GM10248 (cell line): ENCODE measurements at places on chromosomes 16 and 17.

DNA sequence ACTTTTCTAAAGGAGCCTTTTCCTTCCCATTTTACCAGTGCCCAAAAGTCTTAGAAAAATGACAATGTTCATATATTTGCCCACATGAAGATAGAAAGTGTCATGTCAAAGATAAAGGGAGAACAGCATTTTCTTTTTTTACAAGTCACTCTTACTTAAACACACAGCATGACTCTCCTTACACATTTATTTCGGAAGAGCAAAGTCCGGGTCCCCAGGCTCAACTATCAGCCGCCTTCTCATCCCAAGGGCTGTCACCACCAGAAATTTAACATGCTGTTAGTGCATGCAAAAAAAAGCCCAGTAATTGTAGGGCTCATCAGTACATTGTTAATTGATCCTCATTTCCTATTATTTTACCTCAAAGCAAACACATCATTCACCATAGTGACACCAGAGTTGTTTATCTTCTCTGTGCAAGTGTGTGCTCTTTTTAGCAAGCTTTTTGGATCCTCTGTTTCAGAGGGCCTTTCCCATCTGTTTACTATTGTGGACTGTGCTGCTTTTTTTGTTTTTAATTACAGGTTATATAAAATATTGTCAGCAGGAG lies 560.3 kb downstream of the WWOX start:
- DNase-seq: no peak

DNA sequence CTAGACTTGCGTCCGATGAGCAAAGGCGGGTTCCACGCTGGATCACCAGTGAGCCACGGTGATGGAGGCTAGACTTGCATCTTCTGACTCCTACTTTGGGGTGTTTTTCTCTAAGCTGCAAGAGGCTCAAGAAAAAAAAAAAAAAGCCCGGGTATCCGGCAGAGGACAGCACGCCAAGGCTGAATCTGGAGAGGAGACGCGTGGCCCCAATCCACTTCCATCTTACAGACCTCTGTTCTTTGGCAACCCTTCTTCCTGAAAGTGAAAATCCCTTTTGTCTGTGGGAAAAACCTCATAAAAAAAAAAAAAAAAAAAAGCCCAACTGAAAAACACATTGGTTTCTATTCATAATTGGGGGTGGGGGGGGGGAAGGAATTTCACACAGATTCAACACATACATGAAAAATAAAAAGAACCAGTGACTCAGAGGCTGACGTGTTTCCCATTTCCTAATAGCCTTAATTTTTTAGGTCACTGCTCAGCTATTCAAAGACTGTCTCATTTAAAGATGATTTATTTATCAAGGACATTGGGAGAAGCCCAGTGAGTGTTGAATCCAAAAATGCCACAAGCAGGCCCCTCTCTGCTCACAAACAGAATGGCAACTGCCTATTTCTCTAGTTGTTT lies 258.3 kb downstream of the FOXL1 start:
- DNase-seq: no peak

- no peak for DNase-seq
Observed at GRCh38 chr17:48489781-48490180, 41.0 kb downstream of the HOXB1 start.

- no peak for DNase-seq
Observed at GRCh38 chr17:4600563-4600962, 16.2 kb downstream of the SMTNL2 start.

- no peak for DNase-seq
Observed at GRCh38 chr17:41433586-41433985, 7.2 kb downstream of the KRT38 start.

- peak; percentile 69 for DNase-seq
Observed at GRCh38 chr16:20385844-20386832, 18.4 kb downstream of the PDILT start.

DNA sequence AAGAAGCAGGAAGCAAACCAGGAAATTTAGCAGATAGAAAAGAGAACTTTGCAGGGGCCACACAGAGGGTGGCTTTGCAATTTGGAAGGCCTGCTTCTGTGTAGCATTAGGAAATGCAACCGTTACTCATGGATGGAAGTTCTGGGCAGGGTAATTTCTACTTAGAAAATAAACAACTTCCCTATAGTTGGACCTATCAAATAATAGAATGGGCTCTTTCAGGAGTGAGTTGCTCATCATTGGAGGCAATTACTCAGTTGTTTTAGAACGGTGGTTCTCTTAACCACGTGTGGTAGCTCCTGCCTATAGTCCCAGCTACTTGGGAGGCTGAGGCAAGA lies 25.8 kb upstream of the HS3ST2 start:
- DNase-seq: no peak

DNA sequence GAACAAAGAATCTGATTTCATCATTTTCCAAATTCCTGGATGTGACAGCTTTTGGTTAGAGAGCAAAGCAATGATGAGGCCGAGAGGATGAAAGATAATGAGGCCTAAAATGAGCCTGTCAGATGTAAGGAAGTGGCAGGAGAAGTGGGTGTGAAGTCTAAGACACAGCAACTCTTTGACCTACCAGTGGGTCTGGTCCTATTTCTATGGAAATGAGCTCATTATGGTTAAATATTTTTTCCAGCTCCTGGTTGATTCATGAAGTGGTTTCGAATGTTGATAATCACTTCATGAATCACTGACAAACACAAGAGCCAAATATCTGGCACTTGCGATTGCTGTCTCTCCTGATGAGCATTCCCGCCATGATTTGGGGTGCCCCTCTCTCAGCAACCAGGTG lies 273.3 kb upstream of the CDH5 start:
- DNase-seq: no peak

GRCh38 chr17:59108400-59109102 lies 1.9 kb upstream of the TRIM37 start:
- no peak for DNase-seq

DNA sequence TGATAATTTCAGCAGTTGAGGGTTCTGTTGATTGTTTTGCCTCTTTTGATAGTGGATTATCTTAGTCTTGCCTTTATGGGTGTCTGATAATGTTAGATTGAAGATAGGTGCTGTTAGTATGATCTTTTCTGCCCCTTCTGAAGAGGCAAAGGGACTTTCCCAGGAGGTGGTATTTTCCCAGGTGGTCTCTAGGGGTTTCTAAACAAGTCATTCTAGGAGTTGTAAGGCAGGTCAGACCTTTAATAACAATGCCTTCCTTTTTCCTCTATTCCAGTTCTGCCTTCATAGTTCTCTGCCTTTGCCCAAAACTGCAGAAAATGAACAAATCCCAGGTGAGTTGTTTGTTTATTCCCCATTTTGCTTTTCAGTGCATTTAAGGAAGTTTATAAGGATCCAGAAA lies 4.3 kb downstream of the ZFP1 start:
- peak; percentile 33 for DNase-seq

DNA sequence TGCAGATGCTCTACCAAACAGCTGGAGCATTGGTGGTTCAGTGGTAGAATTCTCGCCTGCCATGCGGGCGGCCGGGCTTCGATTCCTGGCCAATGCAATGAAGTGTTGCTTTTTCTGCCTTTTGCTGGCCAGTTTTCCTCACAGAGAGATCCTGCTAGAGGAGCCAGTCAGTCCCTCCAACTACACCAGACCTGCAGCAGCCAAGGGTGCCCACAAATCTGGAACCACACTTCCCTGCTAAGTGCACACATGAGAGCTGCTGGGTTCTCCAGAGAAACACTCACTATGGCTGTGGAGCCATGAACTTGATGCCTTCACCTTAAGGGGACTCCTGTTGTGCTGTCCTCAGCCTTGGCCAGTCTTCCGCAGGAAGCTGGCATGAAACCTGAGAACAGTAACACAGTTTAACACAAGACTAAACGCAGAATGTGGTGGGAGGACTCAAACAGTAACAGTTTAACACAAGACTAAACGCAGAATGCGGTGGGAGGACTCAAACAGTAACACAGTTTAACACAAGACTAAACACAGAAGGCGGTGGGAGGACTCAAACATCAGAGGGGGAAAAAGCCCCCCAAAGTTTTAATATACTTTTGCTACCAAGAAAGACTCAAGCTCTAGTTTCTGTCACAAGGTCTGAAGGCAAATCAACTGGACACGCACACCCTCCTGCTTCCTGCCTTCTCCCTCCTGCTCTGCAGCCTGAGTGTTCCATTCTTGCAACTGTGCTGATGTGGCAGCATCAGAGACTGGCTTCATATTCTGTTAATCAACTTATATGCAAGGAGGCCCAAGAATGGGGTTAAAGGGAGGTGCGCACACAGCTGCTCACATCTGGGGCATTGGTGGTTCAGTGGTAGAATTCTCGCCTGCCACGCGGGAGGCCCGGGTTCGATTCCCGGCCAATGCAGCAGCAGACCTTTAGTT lies 12.0 kb downstream of the VAC14 start:
- no peak for DNase-seq

DNA sequence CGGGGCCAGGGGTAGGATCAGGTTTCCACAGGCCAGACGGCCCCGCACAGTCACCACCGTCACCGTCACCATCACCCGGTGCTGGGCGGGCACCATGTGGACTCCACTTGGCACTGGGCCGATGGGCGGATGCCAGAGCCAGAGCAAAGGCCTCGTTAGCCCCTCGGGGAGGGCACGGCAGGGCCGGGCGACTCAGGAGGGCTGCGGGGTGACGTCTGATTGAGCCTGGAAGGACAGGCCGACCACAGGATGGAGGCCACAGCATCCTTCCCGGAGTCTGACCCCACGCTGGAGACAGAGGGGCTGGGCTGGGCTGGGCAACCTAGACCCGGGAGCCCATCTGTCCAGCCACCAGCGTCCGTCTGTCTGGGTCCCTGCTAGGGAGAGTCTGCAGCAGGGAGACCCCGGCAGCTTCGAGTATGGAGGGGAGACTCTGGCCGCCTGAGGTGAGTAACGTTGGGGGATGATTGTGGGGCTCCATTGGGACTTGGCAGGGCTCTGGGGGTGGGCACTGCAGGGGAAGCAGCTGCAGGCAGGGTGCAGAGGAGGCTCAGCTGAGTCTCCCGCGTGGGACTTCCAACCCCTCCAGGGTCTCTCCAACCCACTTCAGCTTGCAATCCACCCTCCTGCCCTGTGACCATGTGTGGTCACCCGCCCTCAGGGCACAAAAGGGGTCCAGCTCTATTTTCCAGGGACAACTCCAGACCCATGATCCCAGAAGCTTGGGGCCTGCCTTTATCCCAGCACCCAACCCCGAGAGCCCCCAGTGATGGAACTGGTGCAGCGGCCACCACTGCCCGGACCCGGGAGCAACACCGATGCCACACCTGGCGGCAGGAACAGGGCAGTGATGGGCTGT lies 22.6 kb downstream of the SLC25A10 start:
- DNase-seq: no peak

GRCh38 chr17:62751060-62751691 lies 56.9 kb downstream of the MARCHF10 start:
- no peak for DNase-seq

- DNase-seq: no peak
Observed at GRCh38 chr16:73743665-73744496, 552.7 kb upstream of the PSMD7 start.

DNA sequence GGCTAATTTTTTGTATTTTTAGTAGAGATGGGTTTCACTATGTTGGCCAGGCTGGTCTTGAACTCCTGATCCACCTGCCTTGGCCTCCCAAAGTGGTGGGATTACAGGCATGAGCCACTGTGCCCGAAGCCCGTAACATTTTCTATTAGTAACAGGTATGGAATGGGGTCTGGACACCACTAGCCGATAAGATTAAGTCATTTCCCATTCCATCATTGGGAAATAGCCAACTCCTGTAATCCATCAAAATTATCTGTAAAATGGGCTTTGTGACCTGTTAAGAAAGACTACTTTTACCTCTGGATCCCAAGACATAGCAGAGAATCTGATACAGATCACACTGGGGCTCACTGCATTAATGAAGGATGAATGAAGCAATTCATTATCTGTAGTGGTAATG lies 3.9 kb upstream of the LUC7L3 start:
- DNase-seq: no peak

- DNase-seq: no peak
Observed at GRCh38 chr16:4120176-4120575, 3.9 kb upstream of the ADCY9 start.

DNA sequence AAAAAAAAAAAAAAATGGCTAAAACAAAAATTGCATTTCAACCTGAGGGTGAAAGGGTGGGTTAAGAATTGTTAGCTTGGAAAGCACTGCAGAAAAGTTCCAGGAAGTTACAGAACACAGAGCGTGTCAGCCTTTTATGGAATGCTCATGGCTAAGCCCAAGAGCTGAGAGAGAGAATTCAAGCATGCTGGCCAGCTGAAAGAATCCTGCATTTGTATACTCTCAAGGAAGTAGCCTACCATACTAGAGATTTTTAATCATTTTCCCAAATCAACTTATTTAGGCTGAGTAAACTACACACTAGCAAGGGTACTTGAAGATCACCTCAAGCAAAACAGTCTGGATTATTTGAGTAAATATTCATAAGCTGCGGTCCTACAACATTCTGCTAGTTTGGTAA lies 153.9 kb downstream of the KCNJ2 start:
- DNase-seq: no peak

- peak; percentile 73 for DNase-seq
Observed at GRCh38 chr17:46212634-46213435, 19.6 kb upstream of the KANSL1 start.

DNA sequence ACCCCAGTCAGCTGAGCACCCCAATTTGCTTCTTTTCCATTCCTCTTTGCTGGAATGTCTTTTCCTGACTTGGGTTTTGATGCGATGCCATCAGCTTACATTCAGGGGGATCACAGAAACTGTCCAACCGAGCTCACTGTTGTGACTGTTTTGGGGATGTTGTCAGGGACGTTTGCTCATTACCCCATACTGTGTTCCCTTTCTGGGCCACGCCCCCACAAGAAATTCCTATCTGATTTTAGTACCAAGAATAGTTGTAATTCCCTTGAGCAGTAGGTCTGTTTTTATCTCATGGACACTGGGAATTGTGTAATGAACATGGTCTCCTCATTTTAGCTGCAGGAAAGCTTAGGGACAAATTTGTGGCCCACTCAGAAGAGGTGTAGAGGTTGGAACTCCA lies 2.6 kb upstream of the NTN1 start:
- DNase-seq: no peak

DNA sequence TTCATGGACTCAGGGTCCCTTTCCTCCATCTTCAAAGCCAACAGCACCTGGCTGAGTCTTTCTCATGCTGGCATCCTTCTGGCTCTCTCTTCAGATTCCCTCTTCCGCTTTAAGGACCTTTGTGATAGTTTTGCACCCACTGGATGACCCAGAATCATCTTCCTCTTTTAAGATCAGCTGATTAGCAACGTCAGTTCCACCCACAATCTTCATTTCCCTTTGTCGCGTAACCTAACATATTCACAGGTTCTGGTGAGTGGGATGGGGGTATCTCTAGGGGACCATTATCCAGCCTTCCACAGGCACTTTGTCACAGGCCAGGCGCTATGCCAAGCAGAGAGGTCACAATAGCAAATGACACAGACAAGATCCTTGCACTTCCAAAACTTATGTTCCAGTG lies 593.8 kb downstream of the MAF start:
- DNase-seq: no peak
